Right lobe of liver (tissue), 6 donors: ENCODE measurements at places on chromosomes 11 and 22.

DNA sequence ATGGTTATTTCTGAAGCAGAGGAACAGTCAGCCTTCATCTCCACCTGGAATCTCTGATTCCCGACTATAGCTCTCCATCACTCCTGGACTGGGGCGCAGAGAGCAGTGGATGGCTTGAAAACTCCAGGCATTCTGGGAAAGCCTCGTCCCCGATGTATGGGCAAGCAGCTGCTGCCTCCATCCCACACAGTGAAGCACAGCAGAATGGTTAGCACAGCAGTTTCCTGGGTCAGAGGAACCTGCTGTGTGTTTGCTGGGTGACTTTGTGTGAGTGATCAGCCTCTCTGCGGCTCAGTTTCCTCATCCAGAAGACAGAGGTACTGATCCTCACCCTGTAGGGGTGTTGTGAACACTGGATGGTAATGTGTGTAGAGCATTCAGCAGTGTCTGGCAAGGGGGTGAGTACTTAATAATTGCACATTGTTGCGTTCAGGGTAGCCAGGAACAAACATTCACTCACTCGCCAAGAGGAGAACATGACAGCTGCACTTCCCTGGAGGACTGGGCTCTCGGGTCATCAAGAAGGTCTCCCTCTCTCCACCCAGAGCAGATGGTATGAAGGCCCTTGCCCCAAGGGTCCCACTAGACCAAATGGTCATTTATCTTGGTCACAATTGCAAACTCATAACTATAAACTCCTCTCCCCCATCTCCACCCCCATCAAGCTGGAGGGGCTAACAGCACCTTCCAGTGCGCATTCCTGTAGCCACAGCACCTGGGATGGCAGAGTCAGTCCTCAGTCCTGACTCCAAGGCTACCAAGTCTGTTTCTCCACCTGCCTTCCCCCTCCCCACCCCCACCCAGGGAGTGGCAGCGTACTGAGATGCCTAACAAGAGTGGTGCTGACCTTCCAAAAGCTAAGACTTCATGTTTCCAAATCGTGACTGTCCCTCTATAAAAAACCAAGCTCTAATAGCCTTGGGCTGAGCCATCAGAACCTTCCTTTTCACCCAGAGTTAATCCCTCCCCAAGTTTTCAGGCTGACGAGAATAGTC lies 1.5 kb upstream of the CHST1 start:
- DNase-seq = peak; percentile 25

DNA sequence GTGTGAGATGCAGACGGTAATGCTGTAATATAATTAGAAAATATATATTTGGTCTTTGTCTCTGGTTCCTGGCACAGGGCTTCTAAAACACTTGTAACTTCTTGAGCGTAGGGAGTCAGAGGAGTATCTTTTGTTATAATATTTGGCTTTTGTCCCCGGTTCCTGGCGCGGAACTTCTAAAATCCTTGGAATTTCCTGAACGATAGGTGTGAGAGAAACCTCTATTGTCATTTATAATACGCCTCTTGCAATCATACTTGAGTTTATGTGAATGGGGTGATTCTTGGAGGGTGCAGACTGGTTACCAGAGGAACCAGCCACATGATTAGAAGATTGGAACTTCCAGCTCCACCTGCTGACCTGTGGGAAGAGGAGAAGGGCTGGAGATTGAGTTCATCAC lies 54.1 kb upstream of the ZBED5 start:
- no peak for DNase-seq

DNA sequence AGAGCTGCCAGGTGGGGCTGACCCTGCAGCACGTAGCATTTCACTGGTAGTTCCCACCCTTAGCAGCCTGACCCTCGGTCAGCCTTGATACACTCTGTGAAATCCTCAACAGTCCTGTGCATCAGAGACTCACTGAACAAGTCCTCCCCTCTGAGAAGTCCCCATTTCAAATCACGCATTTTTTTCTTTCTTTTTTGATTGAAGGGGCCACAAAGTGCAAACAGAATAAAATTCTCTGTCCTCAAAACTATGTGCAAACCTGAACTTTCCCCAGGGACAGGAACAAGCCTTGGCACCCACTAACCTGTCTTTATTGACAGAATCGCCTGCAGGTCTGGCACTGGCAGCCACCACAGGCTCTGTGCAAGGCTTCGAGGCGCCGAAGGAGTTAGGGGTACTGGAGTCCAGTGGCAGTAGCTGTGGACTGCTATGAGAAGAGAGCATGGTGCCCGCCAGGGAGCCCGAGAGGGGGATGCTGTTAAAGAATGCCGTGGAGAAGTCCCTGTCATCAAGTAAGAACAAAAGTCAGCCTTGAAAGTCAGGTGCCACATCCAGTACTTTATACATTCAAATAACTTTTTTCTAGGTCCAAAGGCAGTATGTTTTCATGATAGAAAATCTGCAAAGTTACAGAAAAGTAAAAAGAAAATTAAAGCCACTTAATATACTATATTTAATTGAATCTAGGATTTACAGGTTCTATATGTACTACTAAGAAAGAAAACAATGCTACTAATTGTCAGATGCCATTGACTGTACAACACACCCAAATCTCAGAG lies 53.8 kb downstream of the HIRA start:
- peak; percentile 77 for DNase-seq

GRCh38 chr11:69525516-69526452 lies 44.3 kb downstream of the LINC01488 start:
- peak; percentile 2 for DNase-seq

- DNase-seq = no peak
Observed at GRCh38 chr22:37916311-37916710, 10.2 kb downstream of the MICALL1 start.

- DNase-seq = no peak
Observed at GRCh38 chr11:119519796-119520195, 96.8 kb upstream of the THY1 start.

DNA sequence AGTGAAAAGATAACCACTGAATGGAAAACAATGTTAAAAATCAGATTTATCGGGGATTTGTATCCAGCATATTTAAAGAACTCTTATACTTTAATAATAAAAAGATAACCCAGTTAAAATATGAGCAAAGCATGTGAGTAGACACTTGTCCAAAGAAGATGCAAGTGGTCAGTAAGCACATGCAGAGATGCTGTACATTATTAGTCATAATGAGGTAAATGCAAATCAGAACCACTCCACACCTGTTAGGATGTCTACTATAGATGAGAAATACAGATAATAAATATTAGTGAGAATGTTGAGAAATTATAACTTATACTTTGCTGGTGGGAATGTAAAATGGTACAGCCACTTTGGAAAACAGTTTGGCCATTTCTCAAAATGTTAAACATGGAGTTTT lies 28.0 kb downstream of the QSER1 start:
- no peak for DNase-seq

DNA sequence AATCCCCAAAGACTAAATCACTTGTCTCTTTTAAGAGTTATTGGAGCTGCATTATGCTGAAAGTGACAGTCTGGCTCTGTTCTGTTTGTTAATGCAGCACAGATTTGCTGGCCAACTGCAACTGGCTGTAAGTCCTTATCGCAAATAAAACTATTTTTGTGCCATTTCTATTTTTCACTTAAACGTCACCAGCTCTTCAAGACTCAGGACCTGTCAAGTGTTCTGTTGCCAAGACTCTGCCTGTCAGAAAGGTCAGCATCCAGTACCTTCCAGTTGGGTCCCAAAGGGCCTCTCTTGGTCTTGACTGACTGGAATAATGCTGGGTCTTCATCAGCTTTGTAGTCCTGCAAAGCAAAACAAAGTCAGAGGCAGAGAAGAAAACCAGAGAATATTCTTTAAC lies 45.6 kb downstream of the PITPNB start:
- DNase-seq = no peak

DNA sequence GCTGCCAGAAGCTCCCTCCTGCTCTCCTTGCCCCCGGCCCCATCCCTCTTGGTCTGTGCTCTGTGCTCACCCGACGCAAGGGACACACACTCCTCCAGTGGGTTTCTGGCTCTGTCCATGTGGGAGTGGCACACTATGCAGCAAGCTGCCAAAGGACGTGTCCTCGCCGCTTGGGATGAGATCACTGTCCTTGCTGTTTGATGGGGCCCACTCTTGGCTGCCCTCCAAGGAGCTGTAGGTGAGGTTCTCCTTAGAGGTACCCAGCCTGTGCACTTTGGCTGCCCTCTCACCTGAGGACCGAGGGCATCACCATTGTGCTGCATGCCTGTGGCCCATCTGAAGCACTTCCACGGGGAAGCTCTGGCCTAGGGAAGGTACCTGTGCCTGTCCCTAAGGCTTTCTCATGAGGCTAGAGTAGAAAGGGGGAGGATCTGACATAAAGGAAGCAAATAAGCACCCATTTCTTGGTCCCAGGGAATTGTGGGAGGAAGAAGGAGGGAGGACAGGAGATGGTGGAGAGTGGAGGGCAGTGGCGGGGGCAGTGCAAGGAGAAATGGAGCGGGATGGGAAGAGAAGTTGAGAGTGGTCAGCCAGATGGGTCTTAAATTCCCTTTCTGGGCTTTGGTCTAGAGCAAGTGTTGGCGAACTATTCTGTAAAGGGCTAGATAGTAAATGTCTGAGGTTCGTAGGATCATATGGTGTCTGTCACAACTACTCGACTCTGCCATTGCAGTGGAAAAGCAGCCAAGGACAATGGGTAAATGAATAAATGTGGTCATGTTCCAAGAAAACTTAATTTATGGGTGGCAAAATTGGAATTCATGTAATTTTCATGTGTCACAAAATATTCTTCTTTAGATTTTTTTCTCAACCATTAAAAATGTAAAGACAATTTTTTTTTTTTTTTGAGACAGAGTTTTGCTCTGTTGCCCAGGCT lies 47.0 kb upstream of the AMPD3 start:
- no peak for DNase-seq

GRCh38 chr22:31618471-31619176 lies 43.4 kb downstream of the PISD start:
- DNase-seq = no peak
